Activated CD8-positive, alpha-beta T cell treated with anti-CD3 and anti-CD28 coated beads for 36 hours (primary cell): ENCODE measurements at places on chromosomes 7 and 10.

GRCh38 chr7:43648473-43649406 lies 65.8 kb downstream of the STK17A start:
- DNase-seq, result peak; percentile 84

GRCh38 chr10:59126991-59127390 lies 49.5 kb upstream of the PHYHIPL start:
- DNase-seq, result no peak

GRCh38 chr10:1293636-1294435 lies 237.7 kb downstream of the WDR37 start:
- no peak for DNase-seq

- no peak for DNase-seq
Observed at GRCh38 chr7:12754179-12754578, 66.7 kb downstream of the ARL4A start.

GRCh38 chr10:10725196-10725595 lies 292.5 kb upstream of the CELF2 start:
- no peak for DNase-seq

DNA sequence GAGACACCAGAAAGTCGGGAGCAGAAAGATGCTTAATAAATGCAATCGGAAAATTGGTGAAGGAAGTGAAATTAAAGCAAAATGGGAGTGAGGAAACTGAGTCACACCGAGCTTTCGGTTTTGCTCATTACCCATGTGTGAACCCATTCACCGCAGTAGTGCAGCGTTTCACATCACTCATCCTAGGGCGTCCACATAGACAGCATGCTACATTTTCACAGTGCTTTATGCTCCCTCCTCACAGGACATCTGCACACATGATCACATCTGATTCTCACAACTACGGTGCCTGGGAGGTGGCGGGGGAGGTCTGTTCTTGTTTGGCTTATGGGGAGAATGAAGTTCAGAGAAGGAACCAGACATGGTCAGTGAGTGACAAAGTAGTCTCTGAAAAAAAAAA lies 36.6 kb upstream of the ATP6V0A4 start:
- peak; percentile 11 for DNase-seq

DNA sequence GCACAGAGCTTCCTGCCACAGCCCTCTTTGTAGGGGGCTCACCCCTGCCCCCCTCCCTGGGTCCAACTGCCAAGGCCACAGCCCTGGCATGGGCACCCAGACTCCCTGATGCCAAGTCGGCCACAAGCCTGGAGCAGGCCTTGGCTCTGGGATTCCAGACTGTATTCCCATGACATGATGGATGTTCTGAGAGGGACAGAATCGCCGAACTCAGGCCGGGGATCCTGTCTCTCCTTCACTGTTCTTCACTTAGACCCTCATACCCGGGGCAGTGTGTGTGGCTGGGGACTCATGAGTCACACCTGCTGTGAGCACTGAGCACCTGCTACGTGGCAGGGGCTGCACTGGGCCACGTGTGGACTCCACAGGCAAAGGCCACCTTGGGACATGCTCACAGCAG lies 7.9 kb downstream of the CALML5 start:
- no peak for DNase-seq

DNA sequence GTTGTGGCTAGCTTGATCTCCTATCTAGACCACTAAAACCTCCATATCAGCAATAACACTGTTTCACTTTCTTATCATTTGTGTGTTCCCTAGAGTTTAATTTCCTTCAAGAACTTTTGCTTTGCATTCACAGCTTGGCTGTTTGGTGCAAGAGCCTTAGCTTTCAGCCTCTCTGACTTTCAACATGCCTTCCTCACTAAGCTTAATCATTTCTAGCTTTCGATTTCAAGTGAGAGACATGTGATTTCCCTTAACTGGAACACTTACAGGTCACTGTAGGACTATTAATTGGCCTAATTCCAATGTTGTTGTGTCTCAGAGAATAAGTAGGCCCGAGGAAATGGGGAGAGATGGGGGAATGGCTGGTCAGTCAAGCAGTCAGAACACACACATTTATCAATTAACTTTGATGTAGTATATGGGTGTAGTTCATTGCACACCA lies 10.6 kb upstream of the BPGM start:
- DNase-seq, result no peak

DNA sequence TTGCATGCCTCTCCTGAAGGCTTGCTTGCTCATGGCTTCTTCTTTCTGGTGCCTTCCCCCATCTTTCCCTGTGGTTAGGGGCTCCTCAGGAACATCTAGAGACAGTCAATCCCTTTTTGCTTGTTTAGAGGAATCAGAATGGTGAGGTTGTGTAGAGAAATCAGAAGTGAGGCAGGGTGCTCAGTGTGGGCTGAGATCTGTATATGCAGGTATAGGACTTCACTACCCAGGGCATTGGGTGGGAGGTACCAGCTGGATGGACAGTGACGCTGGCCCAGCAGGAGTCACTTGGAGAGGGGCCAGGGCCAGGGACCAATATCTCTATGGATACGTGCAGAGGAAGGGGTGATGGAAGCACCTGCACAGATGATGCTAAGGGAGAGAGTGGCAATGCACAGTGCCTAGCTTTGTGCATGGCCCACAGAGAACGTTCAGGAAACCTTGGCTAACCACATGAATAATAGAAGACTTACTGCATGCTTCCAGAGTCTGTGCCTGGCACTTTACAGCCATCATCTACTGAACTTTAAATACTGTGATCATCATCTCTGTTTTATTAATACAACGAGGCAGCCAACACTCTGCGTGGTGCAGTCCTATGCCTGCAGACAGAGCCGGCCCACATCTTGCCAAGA lies 255.2 kb downstream of the ABCA13 start:
- no peak for DNase-seq

DNA sequence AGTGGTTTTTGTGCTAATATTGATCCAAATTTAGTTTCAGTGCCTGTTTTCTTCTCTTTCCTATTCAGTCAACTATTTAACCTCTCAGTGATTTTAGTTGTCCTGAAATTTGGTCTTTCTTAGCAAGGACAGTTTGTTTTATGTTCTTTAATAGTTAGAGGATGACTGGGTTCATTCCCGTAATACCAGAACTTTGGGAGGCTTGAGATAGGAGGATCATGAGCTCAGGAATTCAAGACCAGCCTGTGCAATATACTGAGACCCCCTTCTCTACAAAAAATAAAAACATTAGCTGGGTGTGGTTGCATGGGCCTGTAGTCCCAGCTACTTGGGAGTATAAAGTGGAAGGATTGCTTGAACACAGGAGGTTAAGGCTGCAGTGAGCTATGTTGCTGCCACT lies 148.3 kb downstream of the EXOC4 start:
- no peak for DNase-seq

DNA sequence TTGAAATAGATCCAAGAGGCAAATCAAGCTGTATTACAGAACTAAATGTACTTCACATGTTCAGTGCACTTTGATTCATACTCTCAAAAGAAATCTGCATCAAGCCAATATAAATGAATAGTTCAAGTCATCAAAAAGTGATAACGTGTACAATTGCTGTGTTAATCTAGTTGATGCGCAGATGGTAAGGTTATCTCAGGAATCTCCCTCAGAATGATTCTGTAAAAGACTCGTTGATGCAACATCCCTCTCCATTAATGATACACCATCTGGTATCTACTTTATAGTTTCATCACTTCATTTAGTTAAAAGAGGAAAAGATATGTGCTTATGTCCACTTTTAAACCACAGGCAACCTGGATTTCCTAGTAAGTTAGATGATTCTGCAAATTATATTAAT lies 200.6 kb downstream of the CHCHD3 start:
- DNase-seq, result no peak

DNA sequence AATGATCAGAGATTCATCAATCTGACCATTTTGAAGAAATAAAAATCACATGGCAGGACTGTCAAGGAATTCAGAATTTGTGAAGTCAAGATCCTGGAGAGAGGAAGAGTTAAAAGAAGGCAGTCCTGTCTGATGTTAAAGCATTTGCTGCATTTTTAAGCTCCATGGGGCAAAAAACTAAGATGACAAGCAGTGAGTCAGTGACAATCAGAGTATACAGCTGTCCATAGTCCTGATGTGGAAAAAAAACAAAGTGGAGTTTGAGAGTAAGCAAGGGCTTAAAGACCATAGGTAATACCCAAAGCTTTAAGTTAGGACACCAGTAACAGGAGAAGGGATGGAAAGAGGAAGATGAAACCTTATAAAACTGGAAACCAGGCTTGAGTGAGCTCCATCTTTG lies 412.7 kb upstream of the ANKRD30A start:
- DNase-seq, result no peak

GRCh38 chr7:17608114-17608833 lies 309.8 kb downstream of the AHR start:
- DNase-seq, result no peak

DNA sequence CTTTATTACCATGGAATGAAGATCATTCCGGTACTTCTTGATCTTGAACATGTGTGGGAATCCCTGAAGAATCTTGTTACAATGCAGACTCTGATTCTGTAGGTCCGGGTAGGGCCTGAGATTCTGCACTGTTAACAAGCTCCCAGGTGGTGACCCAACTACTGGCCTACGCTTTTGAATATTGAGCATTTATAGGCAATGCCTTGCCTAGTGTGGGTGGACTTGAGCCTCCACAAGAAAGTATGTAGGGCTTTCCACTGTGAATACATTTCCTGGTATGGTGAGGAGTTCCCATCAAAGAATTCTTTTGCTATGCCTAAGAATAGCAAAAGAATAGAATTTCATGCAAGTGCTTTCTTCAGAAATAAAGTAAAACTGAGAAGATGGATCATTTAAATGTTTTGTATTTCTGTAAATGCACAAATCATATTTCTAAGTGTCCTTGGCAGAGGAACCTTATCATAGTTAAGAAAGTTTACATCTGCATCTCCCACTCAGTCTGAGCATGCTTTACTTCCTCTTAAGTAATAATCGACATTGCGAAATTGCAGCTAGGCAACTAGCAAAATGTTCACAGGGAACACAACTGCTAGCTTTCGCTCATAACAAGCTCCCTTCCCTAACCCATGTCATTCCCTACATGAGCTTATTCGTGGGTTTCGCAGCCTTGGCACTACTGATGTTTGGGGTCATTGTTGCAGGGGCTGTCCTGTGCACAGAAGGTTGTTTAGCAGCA lies 71.4 kb downstream of the AHR start:
- no peak for DNase-seq

DNA sequence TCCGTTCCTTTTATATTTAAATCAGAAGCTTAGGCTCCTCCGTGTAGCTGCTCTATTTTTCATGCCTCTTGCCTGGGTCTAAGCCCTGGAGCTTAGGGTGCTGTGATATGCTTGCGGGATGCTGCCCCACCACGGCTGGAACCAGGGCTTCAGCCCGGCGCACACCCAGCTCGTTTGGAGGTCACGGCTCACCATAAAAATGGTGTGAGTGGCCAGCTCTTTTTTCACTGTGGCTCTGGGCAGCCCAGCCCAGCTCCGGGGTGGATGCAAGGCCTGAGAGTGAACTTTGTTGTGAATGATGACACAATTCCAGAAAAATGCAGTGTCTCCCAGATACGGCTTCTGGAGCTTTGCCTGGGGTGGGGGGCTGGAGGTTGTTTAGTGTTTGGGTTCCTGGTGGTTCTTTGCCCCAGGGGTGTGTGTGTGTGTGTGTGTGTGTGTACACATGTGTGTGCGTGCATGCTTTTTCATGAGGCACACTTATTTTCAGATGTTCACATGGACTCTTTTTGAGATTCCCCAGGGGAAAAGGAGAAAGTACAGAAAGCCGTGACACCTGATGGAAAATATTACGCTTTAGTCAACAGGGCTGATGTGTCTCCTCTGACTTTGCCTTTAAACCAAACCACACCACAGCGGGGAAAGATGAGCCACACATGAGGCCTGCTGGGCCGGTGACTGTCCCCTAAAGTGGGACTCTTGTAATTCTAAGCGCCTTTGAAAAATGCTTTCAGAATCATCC lies 46.2 kb downstream of the GRK5 start:
- peak; percentile 85 for DNase-seq

DNA sequence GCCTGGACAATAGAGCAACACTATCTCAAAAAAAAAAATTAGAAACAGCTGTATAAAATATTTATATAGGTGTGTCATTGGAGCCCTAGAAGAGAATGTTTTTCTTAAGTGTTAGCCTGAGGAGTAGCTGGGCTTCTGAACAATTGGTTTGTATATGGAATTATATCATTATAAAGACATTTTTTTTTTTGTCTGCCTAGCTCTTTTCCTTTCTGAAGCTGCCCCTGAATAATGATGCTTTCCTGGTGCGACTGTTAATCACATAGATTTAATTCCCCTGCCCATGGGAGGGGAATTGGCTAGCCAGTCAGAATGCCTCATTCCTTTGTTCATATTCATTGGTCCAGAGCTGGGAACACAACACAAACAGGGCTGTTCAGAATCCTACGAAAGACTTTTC lies 13.9 kb upstream of the ABCC2 start:
- DNase-seq, result no peak

GRCh38 chr7:64181586-64181985 lies 25.4 kb upstream of the ZNF735 start:
- DNase-seq, result no peak

DNA sequence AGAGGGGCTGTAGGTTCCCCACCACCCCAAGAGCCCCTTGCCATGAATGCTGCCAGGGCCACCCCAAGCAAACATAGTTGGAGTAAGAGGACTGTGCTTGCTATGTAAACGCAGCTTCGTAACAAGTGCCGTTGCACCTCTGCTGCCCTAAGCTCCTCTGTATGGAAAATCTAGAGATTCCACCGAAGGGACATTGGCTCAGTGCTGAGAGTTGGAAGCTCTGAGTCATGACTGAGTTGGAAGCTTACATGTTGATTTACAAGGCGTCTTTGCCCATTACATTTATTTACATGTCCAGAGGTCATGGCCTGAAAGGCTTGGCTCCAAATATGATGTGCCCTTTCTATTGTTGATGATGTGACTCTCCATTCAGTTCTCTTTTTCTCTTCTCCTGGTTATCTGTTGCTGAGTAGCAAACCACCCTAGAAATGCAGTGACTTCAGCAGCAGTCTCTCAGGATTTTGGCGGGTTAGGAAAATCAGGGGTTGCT lies 233.1 kb upstream of the TCF7L2 start:
- DNase-seq, result no peak

DNA sequence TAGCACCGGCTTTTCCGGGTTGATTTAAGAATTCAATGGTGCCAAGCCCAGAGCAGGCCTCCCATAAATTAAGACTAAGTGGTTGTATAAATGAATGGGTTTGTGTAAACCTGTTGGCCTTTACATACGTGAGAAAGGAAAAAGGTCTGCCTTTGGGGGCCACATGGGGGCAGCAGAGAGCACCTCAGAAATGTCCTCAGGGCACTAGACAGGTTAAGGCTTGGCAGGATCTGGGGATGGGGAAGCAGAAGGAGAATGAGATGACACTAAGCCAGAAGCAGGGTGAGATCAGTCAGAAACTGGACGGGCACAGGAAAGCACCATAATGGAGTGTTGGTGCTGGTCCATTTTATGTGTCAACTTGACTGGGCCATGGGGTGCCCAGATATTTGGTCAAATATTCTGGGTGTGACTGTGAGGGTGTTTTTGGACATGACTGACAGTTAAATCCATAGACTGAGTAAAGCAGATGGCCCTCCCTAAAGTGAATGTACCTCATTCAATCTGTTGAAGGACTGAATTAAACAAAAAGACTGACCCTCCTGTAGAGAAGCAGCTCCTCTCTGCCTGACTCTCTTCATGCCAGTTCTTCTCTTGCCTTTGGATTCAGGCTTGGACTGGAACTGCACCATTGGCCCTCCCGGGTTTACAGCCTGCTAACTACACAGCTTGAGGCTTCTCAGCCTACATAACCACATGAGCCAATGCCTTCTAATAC lies 58.9 kb downstream of the FRMPD2 start:
- DNase-seq, result peak; percentile 64

- DNase-seq, result no peak
Observed at GRCh38 chr7:140595468-140596092, 45.0 kb downstream of the DENND2A start.
